Activated naive CD4-positive, alpha-beta T cell treated with anti-CD3 and anti-CD28 coated beads, Interleukin-2, amount 50 U/mL, for 72 hours (primary cell): ENCODE measurements at places on chromosomes 5 and 9.

DNA sequence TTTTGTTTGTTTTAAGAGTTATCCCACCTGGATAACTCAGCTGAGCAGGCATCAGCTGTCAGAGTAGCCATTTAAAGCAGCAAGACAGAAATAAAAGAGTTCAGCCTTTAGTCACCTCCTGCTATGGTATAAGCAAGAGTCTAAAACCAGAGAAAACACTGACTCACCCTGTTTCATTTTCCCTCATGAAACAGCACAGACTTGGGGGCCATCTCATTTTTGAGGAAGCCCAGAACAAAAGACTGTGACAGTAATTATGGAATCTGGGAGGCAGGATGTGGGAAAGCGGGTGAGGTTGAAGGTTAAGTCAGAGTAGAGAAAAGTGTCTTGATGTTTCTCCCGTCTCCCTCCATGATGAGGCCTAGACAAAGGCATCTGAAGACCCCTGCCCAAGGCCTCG is 90.2 kb upstream of the FAM174A start:
- DNase-seq = no peak

DNA sequence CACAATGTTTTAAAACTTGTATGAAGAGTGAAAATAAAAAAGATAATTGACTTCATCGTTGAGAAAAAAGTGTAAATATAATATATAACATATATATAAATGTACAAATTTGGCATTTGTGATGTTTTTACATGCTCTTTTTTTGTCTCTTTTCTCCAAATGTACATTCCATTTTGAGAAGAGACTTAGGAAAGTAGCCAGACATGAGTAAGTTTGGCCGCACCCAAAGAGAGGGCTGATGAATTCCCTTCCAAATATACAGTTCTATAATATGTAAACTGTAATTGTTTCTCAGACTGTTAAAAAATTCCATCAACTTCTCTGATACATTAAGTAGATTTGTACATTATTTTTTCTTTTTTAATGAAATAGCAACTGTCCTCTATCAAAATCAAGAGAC is 193.2 kb upstream of the MAP3K1 start:
- no peak for DNase-seq

- no peak for DNase-seq
Observed at GRCh38 chr5:33114361-33114760, 326.4 kb upstream of the TARS1 start.

DNA sequence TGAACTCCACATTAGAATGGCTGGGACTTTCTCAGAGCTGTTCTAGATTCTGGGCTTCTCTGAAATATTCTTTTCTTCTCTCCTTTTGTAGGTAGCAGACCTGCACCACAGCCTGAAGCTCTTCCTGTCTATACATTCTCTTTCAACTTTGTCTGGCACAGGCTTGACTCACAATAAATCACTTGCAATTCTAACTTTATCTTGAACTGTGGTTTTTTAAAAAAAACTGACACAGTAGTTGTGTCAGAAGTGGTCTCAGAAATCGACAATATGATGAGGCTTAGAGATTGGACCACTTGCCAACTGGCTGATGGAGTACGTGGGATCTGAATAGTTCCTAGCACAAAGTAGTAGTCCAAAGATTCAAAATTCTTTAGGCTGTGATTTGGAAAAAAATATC is 24.1 kb upstream of the CDH9 start:
- DNase-seq = no peak

DNA sequence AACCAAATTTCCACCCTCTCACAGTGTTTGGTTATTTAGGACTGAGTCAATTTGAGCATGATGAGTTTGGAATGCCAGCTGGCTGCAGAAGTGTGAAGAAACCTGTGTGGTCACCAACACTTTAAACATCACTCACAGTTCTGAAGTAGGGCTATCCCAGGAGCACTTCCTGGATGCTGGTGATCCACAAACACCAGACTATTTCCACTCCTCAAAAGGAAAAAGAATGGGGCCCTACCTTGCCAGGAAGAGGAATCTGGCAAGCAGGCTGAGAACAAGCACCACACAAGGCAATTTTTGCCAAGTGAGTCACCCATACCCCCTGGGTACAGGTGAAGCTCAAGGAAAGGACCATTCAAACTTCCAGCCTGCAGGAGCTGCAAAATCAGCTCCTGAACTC is 294.2 kb upstream of the PTGER4 start:
- no peak for DNase-seq

- DNase-seq = no peak
Observed at GRCh38 chr9:34001298-34001697, 47.4 kb downstream of the UBAP2 start.

DNA sequence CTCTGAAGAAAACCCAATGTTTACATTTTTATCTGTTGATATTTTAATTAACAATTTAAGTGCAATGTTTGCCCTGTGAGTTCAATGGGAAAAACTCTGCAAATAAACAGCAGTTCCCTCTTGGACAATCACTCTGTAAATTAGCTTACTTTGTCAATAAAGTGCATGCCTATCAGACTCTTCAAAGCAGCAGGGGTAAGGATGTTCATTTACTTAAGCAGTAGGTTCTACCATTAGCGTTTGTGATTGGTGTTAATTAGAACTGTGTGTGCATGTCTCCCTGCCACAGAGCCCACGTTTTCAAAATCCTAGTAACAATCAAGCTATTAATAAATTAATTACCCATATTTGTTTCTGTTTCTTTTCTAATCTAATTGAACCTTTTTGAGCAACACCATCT is 1921.6 kb upstream of the WWC1 start:
- DNase-seq = no peak

- DNase-seq = no peak
Observed at GRCh38 chr5:61386045-61386800, 54.2 kb downstream of the ZSWIM6 start.

DNA sequence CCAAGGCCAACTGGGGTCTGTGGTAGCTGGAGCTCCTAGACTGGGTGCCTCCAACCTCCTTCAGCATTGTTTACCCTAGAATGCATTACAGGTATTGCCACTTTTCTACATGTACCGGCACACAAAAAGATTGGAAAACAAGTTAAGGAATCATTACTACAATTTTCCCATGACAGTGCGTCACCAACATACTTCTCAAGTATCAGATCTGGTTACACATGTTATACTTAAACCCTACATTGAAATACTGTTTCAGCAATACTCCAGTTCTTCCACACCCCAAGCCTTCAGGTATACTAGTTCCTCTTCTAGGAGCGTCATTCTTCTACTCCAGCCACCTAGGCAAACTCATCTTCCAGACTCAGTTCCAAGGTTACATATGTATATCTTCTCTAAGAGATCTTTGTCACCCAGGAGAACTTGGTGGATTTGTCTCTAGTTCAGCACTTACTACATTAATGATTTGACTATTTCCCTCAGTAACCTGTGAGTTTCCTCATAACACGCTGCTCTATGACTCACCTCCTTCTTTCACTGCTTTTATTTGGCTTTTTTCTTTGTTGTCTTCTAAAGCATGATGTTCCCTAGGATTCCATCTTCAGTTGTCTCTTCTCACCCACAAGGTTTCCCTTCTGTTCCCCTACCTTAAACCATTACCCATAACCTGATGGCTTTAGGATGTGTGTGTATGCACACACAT is 217.0 kb downstream of the AP3B1 start:
- no peak for DNase-seq

DNA sequence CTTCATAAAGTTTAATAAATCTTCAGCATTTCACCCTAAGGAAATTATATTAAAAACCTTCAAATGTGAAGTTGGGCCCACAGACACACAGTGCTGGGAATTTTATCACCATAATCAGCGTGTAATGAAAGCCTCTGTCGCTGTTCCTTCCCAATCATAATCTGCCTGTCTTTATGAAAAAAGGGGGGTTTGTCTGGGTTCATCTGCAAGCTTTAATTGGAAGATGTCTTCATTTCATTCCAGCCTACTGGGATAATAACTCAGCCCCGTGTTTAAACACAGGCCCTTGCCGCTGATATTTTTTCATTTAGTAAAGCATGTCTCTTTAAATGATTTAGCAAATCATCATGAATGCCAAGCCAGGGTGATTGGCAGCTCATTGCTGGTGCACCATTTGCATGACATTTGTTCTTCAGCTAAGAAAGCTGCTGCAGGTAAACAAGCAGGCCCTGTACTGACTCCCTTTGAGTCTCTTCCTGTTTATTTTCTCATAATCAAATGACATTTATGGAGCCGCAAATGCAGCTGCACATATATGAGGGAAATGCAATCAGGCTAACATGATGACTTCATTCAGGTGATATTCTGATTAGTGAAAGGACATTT is 362.9 kb upstream of the TLE4 start:
- no peak for DNase-seq

GRCh38 chr5:116212225-116212624 is 127.4 kb downstream of the COMMD10 start:
- DNase-seq = no peak
